Colonic mucosa (tissue), 4 donors: ENCODE measurements at places on chromosomes 6 and 20.

DNA sequence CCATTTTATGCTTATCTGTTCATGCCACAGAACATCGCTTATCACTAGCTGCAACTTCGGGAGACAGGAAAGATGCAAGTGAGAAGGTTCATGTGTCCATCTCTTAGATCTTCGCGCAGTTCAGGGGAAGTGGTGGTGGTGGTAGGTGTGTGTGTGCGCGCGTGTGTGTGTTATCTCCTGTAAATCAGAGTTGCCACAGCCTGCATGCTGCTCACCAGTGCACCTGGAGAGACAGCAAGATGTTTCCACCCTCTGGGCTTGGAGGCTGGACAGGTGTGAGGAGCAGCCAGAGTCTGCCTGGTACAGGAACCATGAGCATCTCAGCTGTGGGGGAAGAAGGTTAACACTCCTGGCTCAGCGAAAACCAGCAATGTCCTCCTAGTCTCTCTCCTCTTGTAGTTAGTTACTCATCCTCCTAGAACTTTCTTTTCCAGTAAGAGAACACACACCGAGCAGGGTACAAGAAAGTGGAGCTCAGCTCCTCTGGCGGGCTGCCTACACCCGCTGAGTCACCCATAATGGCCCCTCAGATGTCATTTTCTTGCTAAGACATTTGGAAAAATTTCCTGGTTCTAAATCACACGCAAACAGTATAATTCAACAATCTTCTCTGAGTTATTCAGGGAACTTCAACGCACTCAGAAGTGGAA, 5.1 kb upstream of the TUBB1 start:
- no peak for DNase-seq

- DNase-seq, result no peak
These were observed 24.2 kb upstream of the KIF25 start for GRCh38 chr6:167973148-167973885.

GRCh38 chr6:14452567-14453527, 335.3 kb downstream of the CD83 start:
- DNase-seq, result no peak

GRCh38 chr6:49541210-49541724, 9.2 kb upstream of the C6orf141 start:
- DNase-seq, result no peak

DNA sequence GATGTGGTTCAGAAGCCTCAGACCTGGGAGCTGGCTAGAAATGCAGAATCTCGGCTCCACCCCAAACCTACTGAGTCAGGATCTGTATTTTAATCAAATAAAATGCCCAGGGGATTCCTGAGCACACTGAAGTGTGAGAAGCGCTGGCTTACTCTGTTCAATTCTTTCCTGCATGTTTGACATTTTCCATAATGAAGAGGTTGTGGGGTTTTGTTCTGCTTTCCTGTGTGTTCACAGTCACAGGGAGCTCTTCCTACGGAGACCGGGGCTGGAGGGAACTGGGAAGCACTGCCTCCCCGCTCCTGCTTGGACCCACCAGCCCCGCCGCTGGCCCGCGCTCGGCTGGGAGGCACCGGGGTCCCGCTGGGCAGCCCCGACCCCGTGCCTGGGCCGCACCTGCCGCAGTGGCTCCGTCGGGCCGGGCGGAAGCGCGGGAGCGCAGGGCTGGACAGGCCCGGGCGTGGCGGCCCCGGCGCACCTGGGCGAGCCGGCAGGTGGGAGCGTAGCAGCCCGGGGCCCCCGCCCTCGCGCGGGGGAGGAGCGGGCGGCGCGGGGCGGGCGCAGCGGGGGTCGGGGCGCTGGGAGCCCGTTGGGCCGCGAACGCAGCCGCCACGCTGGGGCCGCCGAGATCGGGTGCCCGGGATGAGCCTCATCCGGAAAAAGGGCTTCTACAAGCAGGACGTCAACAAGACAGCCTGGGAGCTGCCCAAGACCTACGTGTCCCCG, at the start of gene MAPK13:
MAPK13 (plus strand) TSS at position 573 of the 726 bp plus-strand sequence; CDS start at position 643, 70 bp downstream.
- peak; percentile 63 for DNase-seq

DNA sequence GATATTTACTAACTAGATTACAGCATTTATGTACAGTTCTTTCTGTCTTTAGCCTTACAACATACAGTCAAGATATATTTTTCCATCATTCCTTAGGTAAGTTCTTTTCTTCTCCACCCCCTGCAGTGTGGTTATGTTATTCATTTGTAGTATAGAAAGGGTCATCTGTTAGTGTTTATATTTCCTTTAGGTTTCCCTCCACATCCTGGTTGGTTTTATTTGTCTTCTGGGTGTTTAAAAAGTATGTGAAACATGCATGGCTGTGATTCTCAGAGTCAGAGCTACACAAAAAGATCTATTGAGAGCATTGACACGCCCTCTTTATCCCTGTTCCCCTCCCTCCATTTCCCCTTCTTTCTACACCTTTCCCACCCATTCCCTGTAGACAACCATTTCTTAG, 20.1 kb downstream of the DHX35 start:
- no peak for DNase-seq

- no peak for DNase-seq
These were observed 711.1 kb downstream of the HDGFL1 start for GRCh38 chr6:23280437-23280836.

DNA sequence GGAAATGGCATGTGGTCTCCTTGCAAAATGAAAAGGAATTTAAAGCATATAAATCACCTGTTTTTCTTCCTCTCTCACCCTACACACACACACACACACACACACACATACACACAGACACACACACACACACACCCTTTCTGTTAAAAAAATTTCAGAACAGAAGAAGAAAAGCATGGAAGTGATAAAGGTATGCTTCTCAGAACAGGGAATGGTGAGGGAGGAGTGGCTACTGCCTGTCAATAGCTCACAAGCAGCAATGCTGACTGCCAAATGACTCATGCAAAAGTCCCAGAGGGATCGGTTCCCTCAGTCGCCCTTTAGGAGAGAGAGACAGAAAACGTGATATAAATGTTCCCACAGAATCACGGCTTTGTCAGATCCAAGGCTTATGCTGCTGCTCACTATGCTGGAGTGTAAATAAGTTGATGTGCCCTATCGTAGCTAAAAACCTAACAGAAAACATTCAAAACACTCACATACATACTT, 102.6 kb downstream of the IBTK start:
- no peak for DNase-seq

GRCh38 chr20:24747881-24748595, 201.0 kb upstream of the CST7 start:
- DNase-seq, result no peak

DNA sequence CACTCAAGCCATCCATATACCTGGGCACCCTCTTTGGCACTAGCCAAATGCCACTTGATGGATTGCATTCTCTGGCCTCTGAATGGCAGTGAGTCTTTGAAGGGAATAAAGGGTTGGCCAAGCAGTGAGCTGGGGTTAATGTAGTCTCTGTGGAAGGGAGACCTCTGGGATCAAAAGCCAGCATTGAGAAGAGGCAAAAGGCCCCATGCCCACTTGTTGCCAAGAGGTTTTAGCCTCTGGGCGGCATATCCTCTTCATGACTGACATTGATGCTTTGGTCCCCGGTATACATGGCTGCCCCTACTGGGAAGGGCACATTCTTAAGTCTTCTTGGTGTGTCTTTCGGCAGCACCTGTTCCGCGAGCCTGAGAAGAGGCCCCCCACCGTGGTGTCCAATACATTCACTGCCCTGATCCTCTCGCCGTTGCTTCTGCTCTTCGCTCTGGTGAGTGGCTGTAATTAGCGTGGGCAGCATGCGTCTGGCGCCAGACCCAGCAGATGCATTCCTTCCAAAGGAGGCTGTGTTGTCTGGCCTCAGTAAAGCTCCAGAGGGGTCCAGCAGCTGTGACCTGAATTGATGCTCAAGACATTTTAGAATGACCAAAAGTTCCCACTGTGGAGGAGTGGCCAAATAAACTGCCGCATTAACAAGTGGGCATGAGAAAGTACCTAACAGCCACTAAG, 29.5 kb downstream of the GHRH start:
- no peak for DNase-seq

- no peak for DNase-seq
These were observed 21.9 kb downstream of the DTD1 start for GRCh38 chr20:18609741-18610140.

- DNase-seq, result no peak
These were observed 705 bp downstream of the ZSCAN23 start for GRCh38 chr6:28442586-28442985.

DNA sequence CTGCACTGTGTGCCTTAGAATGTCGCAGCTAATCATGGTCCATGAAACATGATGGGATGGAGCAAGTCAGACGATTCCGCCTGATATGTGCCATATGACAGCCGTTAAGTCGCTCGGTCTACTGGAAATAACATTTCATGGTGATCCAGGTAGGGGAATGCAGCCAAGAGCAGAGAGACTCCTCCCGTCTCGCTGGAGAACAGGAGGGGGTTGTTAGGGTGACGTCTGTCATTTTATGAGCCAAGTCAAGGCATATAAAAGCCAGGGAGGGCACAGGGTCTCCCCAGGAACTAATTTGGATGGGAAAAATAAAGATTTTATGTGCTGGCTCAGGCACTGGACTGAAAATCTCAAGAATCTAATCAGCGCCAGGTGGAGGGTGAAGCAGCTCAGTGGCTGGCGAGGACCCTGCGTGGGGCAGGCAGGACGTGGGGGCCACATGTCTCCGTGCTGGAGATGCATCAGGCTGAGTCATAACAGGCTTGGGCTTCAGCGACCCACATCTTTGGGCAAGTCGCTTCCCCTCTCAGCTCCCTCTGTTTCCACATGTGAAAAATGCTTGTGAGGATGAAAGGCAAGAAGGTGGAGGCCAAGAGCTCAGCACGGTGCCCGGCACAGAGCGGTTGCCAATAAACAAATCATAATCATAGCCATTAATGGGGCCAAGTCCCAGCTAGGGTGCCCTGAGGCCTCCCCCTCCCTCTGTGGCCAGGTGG, 234.6 kb downstream of the ANKRD60 start:
- DNase-seq, result no peak

DNA sequence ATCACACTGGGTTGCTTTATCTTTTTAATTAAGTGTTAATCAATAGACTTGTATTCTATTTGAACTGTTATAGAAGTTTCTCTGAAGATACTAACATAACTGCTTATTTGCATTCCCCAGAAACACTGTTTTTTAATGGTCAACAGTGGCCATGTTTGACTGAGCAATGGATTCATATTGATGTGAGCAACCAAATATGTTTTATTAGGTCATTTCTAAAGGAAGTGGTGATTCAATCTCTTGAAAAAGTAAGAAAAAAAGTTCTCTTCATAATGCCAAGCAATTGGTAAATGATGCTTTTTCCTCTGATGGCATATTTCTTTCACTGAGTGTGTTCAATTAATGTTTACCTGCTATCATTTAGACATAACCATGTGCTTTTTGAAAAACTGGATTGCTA, 593.0 kb upstream of the CITED2 start:
- no peak for DNase-seq

DNA sequence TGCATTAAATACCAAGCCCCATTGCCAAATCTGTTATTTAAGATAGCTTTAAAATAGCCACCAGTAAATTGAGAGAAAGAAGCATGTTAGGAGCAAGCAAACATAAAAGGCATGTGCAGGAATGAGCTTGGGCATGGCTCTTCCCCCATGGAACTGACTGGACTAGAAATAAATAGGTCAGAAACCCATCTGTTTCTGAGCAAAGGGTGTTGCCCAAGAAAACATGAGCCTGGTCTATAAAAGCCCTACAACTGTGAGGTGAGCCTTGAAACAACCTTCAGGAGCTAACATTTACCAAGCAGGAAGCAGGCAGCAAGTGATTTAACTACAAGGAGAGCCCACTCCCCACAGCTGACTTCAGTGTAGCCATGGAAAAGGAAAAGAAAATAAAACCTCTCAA, 126.3 kb downstream of the C6orf118 start:
- DNase-seq, result no peak

GRCh38 chr6:116266803-116267202, 12.9 kb downstream of the TSPYL1 start:
- no peak for DNase-seq

DNA sequence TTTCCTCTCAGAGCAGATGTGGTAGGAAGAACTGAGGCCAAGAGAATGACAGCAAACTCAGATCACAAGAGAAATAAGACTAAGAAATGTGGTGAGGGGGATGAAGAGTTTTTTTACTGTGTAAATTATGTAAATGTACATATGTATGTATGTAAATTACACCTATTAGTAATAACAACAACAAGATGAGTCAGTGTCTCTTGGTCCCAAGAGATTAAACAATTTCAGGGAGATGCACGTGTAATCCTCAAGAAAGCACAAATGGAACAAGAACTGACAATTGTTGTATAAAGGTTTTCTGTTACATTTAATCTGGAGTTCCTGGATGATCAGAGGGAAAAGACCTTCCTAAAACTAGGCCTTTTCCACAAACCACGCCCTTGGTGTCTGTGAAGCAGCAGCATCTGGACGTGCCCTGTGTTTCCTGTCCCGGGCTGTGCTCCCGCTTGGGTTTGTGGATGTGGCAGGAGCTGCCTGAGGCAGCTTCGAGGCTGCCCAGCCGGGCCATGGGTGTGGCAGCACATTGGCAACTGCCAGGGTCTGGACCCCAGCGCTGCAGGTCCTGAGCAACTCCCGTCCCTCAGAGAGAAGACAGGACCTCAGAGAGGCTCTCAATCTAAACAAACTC, 994 bp downstream of the CLDN20 start:
- DNase-seq, result no peak

GRCh38 chr6:16511040-16511660, 250.1 kb downstream of the ATXN1 start:
- DNase-seq, result no peak

DNA sequence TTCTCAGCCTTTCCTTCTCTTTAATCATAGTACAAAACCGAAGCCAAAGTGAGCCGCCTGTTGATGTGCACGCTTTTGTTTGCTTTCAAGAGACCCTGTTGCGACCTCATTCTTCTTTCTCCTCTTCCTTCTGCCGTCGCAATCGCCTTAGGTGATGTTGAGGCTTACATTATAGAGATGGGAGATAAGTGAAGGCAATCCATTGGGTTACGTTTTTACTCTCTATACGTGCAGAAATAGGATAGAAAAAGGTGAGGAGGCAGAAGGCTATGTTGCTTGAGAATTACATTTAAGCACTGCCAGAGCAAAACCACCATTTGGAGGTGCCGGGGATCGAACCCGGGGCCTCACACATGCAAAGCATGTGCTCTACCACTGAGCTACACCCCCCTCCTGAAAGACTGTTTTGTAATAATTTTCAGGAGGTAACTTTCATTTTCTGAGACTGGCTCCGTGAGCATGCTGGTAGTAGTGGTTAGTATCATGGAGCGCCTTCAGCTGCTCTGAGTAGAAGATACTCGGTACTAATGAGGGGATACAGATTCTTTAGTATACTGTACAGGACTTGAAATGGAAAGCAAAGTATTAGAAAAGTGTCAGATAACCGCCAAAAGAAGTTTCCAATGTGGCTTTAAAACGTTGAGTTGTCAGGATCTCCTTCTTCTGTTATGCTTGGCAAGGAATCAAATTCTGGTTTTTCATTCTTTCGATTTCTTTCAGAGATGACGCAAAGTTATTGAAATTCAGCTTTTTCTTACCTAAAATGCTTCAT, 165.6 kb downstream of the TRIM27 start:
- DNase-seq, result no peak

DNA sequence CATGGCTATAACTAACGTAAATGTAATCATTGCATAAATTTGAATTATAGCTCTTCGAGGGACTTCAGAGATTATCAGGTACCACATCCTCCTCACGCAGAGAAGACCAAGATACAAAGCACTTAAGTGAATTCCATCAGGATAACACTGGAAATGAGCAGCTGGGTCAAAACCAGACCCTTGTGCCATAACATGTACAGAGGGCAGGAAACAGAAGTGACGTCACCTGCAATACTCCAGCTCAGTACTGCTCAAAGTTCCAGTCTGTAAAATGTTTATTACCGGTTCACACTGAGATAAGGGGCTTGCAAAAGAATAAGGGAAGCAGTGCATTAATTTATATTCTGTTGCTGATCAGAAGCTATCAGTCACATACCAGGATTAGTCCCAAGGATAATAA, 45.8 kb downstream of the RGS17 start:
- DNase-seq, result peak; percentile 35
